ENCODE measurements at places on chromosomes 7 and 10.

DNA sequence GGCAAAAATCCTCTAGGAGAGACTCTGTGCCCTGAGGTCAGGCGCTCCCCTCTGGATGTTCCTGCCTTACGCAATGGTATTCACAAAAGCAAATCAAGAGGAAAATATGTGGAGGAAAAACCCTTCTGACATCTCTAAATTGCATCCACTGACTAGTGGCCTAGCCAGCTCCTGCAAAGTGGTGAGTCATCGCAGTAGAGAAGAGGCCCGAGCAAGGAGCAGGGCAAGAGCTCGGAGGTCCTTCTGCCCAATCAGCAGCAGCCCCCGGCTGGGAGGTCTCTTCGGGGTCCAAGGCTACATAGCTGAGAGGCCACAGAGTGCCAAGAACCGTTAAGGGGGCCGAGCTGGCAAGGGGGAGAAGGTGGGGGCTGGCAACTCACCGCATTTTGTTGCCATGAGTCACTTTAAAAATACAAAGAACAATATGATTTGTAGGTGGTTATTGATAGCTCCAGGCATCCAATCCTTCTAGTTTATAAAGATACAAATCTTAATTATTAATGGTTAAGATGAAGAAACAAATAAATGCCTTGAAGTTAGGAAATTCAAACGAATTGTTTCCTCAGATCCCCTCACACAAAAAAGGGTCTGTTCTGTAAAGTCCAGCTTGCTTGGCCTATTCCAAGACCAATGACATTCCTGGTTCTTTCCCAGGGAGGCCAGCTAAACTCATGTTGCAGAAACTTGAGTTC lies 161.6 kb downstream of the PKD1L1 start:
- no peak for DNase-seq

DNA sequence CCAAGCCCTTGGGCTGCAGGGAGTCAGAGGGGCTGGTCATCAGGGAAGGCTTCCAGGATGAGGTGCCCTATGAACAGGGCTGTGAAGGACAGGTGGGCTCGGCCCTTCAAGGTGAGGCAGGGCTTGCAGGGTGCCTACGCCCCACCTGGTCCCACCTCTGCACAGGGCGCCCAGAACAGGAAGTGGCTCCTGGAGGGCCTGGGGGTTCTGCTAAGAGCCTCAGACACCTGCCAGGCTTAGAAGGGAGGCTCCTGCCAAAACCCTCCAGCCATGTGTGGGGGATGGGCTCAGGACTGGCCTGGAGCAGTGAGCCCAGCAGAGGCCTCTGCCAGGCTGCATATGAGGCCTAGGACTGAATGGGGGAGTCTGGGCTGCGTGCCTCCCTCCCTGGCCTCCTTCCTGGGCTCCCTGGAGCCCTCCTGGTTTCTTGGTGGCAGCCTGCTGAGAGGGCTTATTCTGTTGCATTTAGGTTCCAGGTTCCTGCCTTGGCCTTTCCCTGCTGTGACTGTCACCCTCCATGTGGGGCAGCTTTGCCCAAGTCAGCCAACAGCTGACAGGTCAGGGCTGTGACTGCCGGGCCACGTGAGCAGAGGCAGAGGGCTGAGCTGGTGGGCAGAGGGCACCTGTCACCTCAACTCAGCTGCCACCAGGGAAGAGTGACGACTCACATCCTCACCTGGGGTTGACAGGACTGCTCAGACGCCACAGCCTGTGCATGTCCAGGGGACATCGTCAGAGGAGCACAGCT lies 45.2 kb upstream of the MSMB start:
- no peak for DNase-seq

GRCh38 chr7:22660293-22660692 lies 66.7 kb upstream of the IL6 start:
- no peak for DNase-seq

DNA sequence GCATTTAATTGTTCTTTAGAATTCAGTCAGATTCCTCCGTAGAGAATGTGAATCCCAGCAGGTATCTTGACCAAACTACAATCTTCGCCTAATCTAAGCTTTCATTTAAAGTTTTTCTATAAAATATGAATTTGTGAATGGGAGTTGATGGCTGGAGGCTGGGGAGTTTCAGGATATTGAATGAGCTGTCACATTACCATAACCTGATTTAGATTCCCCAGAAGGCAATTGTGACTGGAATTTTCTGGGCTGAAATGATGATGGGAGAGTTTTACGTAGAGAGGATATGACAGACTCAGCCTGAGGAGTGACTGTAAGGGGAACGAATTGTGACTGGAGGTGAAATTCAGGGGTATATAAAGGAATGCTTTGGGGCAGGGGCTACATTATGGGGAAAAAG lies 411.7 kb upstream of the FZD8 start:
- no peak for DNase-seq

GRCh38 chr7:32163896-32164295 lies 93.7 kb upstream of the PDE1C start:
- no peak for DNase-seq

GRCh38 chr10:119747940-119748339 lies 22.1 kb downstream of the INPP5F start:
- no peak for DNase-seq

DNA sequence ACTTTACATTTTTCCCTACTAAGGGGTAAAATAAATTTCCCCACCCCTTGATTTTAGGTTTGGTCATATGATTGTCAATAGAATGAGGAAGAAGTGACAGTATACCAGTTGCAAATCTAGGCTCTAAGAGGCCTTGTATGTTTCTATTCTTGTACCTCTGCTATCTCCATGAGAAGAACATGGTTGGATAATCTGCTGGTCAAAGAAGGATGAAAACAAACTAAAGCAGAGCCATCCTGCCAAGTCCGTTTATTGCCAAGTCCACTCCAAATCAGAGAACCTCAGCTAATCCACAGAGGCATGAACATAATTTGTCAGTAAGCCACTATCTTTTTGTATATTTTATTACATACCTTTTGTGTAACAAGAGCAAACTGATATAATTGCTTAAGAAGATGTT lies 98.0 kb downstream of the CRPPA start:
- DNase-seq = no peak

- no peak for DNase-seq
Measured at GRCh38 chr7:127532736-127533135, 52.7 kb downstream of the GCC1 start.

GRCh38 chr7:66505531-66506451 lies 122.9 kb upstream of the KCTD7 start:
- DNase-seq = no peak

DNA sequence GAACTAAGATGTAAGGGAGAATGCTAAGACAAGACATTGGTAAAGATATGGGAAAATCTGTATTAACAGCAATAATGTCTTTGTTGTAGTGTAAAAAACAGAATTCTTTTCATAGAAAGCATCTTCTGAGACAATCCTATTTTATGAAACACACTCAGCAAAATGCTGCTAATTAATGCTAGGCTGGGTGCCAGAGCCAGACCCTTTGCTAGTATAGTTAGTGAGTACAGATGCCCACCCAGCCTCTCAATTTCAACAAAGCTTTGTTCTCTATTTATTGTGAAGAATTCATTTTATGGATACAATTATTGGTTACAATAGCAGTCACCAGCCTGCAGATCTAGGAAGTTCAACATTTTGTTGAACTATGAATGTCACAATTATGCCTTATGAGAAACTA lies 131.0 kb downstream of the SEM1 start:
- no peak for DNase-seq

GRCh38 chr10:121469797-121470606 lies 128.2 kb downstream of the FGFR2 start:
- DNase-seq = no peak

DNA sequence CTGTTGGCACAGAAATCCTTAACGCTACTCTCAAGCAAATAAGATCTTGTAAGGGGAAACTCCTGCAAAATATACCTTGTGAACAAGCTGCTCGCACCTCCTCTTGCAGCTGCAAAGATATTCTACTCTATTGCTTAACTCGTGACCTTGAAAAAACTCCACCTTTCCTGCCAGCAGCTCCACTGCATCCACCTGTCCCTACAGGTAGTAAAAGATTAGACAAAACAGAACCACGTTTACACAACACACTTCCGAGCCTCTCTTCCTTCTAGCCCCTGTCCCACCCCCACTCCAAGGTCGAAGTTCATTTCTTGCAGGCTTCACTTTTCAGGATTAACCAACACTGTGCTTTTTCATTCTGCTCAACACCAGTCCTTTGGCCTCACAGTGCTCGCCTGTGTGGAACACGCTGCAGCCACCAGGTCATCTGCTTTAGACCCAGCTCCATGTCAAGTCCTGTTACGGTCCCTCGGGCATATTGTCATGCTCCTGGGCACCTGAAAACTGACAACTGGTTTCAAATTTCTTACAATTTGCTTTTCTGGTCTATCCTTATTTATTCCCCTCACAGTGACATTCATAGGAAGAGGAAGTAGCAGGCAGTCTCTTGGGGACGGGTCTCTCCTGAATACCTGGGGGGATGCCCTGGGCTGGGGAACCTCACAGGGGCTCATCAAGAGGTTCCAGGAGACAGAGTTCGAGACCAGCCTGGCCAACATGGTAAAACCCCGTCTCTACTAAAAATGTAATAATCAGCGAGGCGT lies 165.8 kb upstream of the KLF14 start:
- no peak for DNase-seq

DNA sequence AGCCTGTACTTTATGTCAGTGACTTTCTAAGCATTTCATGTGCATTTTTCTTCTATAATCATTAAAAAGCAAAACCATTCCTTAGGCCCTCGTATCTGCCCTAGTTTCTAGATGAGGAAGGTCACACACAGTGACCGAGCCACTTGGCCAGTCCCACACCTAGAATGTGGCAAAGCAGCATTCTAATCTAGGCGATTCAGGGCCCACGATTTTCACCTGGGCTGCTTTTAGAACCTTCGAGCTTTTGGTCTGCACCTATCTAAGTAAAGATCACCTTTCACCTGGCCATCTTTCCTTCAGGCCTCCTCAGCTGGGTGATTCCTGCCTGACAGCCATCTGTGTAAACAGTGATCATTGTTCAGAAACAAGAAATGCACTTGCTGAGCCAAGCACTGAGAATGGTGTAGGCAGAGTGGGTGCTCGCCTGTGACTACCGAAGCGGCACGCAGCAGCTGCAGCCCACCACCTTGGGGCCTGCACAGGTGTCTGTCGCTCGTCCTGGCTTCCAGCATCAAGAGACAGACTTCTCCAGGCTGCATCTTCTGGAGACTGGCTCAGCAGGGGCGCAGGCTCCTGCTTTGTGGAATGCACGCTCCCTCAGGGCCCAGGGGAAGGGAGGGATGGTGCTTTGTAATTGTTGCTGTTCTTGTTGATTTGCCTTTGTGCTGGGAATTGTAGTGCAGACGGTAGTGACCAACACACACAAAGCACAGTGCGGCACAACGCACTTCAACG lies 149.0 kb upstream of the INSYN2A start:
- no peak for DNase-seq

DNA sequence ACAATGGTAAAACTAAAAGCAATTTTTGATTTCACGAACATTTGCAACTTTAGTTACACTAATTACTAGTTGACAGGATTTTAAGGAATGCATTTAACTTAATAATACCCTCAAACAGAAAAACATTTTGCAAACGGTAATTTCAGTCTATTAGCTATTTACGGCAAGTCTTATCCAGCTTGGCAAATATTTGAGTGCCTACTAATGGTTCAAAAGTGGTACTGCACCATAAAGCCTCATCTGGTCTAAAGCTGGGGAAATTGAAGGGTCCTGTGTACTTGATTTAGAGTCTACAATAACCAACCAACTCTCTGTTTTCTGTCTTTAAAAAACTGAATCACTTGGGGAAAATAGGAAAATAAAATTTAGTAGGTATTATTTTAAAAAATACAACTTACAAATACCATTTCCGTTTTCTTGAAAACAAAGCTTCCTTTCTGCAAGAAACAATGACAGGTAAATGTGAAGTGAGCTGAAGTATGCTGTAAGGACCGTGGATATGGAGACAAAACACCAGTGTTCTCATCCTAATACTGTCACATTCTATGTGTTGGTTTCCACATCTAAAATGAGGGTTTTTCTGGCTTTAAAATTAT lies 142.3 kb downstream of the VPS50 start:
- no peak for DNase-seq

GRCh38 chr7:131336956-131337355 lies 9.3 kb downstream of the MKLN1 start:
- no peak for DNase-seq

DNA sequence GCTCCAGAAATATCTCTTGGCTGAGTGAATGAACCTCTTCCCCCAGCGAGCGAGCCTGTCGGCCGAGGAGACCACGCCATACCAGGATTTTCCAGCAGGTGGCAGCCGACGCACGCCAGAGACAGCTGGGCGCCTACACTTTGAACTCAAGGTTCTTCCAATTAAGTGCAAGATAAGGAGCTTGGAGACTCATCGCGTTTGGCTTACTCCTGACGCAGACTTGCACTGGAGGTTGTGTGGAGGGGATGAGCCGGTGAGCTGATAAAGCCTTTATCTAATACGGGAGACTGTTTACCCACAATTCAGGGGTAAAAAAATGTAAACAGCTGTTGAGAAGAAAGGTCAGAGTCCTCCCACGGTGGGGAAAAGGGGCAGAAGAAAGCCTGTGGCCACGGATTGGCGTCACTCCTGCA lies 45.9 kb upstream of the EMX2 start:
- DNase-seq = peak; percentile 19

DNA sequence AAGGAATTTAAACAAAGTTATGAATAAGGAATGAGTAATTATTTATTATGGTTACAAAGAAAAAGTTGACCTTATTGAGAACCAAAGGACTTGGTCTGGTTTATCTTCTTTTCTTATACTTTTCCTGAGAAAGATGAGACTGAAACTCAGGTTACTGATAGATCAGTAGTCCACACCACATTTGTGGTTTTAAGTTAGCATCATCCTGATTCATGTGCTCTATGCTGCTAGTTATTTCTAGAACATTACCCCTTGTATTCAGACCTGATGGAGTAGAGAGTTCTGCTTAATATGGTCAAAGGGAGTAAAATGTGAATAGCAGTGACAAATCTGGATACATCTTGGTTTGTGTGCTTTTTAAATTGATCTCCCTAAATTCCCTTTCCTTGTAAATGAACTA lies 63.8 kb downstream of the FOXP2 start:
- no peak for DNase-seq

DNA sequence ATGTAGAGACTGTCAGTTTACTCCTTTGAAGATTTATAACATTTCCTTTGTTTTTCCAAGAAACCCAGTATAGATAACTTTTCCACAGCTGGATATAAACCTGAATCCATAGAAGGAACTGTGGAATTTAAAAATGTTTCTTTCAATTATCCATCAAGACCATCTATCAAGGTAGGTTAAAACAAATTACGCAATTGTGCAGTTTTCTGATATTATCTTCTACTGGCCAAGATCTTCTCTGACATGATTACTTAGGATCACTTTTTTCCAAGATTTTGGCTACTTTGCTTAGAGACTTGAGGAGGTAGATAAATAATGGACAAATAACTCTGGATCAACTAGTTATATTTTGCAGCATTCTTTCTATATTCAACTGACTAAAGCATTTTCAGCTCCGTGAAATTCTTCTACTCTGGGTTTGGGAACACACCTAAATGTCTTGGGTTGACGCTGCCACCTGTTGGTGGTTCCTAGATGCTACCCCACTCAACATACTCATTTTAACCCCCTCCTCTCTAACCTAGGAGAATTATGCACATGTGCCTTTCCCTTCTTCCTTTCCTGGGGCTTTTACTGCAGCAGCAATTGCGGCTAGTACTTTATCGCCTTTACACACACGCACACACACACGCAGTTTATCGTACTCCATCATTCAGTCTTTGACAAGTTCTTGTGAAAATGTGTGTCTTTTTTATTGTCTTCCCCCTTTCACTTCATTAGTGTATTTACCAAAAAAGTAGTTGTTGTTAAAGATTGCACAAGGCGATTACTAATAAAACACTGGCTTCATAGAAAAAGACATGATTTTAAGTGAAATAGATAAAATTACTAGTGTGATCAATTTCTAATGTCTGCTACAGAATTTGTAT lies 32.7 kb downstream of the ABCB5 start:
- DNase-seq = no peak

Measured in stimulated activated CD8-positive, alpha-beta memory T cell treated with anti-CD3 and anti-CD28 coated beads, Interleukin-4, amount 100 ng/mL, for 1 hour (primary cell).